Fibroblast of skin of scalp (primary cell): ENCODE measurements at places on chromosomes 3 and 15.

DNA sequence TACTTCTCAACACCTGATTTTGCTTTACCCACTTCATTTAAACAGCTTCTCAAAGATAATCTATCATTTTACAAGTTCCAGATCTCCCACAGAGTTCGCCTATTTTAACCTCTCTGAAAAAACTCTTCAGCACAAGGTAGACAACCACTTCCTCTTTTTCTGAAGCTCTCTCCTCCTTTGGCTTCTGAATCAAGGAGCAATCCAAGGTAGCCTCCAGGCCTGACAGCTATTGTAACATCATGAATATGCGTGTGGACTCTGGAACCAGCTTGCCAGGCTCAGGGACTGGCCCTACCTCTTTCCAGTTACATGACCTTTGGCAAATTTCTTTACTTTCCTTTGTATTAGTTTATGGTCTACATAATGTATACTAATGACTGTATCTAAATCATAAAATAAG lies 405.9 kb upstream of the ZNF385D start:
- no peak for DNase-seq

DNA sequence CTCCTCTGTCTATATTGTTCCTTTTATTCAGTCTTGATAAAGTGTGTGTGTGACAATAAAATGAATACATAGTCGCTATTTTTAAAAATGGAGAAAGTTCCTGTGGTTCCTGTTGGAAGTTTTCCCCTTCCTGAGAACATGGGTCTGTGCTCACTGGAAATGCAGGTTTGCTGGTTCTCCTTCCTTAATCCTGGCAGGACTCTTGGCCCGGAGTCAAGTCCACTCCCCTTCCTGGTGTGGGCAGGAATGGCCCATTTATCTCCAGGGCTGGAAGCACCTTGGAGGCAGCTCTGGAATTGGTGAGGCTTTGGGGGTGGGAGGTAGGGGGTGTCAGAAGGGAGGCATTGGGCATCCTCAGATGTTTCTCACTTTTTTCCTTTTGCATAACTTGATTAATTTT lies 30.1 kb downstream of the FOXL2 start:
- DNase-seq = no peak

DNA sequence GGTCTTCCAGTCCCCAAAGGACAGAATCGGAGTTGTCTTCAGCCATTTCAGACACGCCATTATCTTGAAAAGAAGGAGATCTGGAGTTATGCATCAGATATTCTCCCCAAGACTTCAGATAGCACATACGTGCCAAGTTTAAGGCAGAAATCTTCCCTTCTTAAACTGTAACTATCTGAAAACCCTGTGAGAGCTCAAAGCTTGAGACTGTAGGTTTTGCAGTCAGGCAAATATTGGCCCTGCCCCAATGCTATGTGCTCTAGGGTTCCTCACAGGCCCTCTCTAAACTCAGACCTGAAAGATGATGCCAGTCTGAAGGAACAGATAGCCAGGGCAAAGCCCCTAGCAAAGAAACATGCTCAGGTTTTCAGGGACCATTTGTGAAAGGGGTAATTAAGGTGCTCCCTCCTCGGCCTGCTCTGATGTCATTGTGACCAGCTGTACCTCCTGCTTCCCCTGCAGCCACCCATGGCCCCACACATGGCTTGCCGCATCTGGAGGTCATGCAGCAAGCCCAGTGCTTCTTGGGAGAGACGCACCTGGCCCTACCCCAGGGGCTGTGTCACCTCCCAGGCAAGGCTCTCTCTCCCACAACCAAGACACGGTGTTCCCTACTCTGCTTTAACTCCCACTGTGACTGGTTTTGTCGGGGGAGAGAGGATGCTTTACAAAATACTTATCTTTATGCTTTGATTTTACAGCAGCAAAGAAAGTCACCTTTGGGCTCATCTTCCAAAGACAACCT lies 53.4 kb upstream of the POMGNT2 start:
- DNase-seq = no peak

- DNase-seq = no peak
Measured at GRCh38 chr3:151130428-151130827, 45.0 kb downstream of the MED12L start.

- DNase-seq = peak; percentile 60
Measured at GRCh38 chr3:16051691-16052090, 122.8 kb upstream of the GALNT15 start.

- no peak for DNase-seq
Measured at GRCh38 chr3:47104259-47104658, 59.7 kb downstream of the SETD2 start.

GRCh38 chr15:82952158-82953081 lies at the start of gene HOMER2:
HOMER2 (minus strand) TSS chr15:82952720; CDS start chr15:82952535, 185 bp downstream.
- peak; percentile 34 for DNase-seq

GRCh38 chr3:72473156-72473555 lies 375.1 kb downstream of the SHQ1 start:
- no peak for DNase-seq
